ENCODE measurements at places on chromosomes 7 and 10. TPM values are rescaled to one million over a fixed set of nuclear protein-coding genes. Genes with fewer than 3 reads are reported as not detected.

The PSD gene
- total RNA-seq: 0.29 TPM

The ARL3 gene
- 12.8 TPM for total RNA-seq

The CYP3A4 gene
- total RNA-seq: 0.05 TPM

The LRGUK gene
- total RNA-seq: 0.48 TPM

The PNLIPRP3 gene
- total RNA-seq: 0.04 TPM

The COL1A2 gene
- total RNA-seq: not detected

Measured in A549 treated with dexamethasone at 1 μM for 4 hours (cell line).